Activated T-cell treated with anti-CD3 and anti-CD28 coated beads, Interleukin-2, amount 50 U/mL, for 72 hours (primary cell): ENCODE measurements at places on chromosomes 3 and 15.

DNA sequence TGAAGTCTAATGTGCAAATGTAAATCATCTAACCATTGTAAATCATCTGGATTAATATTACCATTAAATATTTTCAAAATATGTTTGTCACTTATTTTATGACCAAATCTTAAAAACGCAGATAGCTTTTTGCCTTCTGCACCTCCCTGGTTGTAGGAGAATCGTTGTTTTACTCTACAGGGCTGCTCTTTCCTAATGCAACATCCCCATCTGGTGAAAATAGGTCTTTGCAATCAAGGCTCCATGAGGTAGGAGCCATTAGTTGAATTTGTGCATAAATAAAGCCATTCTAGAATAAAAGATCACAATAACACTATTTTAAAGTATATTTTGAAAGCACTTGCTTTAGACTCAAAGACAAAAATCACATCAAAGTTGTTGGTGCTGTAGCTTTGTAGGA is 535.6 kb upstream of the AGTR1 start:
- no peak for DNase-seq

DNA sequence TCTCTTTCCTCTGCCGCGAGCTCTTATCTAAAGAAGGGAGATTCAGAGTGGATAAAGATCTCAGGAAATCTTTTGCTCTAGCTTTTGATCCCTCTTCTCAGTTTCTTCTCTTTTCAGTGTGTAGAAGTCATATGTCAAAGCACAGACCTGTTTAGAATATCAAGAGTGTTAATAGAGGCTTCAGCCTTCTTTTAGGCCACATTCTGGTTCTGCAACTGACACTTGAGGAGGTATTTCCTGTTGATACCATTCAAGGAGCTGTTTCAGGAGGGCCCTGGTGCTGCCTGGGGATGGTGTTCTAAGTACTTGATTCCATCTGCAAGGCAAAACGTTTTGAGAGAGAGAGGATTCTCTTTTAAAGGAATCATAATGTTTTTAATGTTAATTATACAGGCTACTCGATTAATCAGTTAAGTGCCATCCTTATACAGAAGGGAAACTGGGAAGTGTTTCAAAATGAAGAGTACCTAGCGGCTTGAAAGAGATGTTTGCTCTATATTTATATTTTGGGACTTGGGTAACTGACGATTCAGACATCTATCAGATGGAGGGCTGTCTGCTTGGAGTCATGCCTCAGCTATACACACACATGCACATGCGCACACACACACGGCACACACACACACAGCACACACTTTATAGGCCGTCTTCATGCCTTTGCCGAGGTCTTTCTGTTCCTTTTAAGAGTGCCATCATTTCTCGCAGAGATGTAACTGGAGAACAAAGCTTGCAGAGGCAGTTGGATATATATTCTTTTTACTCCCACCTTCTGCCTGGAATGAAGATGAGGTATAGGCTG is 313.9 kb downstream of the PTPRG start:
- no peak for DNase-seq

GRCh38 chr3:188719545-188719944 is 452.2 kb upstream of the TPRG1 start:
- no peak for DNase-seq

GRCh38 chr15:55587321-55588069 is 650 bp downstream of the PYGO1 start:
- DNase-seq, result no peak

GRCh38 chr3:56254835-56255234 is 213.4 kb downstream of the ERC2 start:
- no peak for DNase-seq

GRCh38 chr3:132231633-132232032 is 85.6 kb upstream of the ACP3 start:
- DNase-seq, result no peak

DNA sequence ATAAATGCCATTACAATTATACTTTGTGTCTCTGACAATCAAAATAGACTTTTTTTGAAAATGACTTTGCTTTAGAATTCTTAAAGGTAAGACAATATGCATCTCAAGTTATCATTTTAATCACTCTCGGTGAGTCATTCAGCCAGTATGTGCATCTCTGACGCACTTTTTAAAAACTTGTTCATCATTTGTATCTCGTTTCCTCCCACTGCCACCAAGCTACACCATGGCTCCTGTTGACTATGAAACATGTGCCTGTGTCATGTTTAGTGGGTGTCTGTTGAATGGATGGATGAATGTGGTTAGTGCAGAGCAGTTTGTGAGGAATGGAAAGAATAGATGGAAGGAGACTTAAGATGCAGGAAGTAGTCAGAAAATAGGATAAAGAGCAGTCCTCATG is 68.6 kb downstream of the ARPP21 start:
- DNase-seq, result no peak

DNA sequence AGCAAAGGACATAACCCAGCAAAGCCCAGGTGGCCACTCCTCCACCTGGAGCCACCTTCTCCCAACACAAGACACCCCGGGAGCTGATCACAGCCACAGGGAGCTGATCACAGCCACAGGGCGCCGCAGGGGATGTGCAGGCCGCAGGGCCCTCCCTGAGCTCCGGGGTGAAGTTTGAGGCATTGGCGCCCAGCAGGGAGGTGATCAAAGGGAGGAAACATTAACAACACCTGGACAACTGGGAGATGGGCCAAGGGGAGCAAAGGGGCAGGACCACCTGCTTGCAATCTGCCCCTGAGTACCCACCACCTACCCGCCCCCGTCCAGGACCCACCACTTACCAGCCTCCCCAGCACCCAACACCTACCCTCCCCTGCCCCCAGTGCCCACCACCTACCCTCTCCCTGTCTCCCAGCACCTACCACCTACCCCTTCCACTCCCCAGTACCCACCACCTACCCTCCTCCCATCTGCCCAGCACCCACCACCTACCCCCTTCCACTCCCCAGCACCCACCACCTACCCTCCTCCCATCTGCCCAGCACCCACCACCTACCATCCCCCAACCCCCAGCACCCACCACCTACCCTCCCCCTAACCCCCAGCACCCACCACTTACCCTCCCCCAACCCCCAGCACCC is 2.4 kb downstream of the UROC1 start:
- no peak for DNase-seq

DNA sequence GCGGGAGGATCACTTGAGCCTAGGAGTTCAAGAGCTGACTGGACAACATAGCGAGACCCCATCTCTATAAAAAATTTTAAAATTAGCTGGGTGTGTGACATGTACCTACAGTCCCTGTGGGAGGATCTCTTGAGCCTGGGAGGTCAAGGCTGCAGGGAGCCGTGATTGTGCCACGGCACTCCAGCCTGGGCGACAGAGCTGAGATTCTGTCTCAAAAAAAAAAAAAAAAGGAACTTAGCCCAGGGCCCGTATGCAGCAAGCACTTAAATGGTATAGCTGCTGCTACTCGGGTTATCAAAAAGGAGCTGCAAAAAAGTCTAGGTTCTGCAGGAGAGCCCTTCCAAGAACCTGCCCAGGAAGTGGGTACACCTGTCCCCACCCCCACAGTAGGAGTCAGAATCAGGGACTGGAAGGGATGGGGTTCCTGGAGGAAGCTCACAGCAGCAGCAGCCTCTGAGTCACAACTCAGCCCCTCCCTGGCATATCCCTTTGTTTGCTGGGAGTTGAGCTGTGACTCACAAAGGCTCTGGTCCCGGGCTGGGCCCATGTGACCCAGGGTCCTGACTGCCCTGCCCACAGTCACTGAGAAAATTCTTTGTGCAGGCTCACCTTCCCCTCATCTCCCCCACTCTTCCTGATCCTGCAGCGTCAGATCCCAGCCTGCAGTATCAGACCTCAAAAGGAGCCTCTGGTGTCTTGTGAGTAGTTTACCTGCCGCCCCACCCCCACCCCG is at the start of gene SPATA12:
TSS of gene SPATA12 (plus strand) at position 576 of the 733 bp plus-strand sequence. CDS start 13,031 bp downstream, outside the sequence.
- no peak for DNase-seq

GRCh38 chr15:87032295-87032694 is 952.6 kb downstream of the AGBL1 start:
- DNase-seq, result no peak

DNA sequence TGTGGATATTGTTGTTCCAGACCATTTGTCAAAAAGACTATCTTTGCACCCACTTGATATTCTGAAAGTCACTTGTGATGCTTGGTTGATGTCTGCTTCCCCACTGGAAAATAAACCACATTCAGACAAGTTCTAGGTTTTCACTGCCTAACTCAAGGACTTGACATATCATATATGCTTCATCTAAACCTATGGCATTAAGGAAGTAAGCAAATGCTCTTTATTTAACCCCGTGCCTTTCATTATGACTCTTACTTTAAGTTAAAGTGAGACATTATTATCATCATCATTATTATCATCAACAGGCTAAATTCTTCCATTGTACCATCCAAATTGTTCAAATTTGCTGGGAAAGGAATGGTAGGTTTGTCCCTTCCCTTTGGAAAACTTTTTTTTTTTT is 30.8 kb upstream of the C3orf80 start:
- no peak for DNase-seq

DNA sequence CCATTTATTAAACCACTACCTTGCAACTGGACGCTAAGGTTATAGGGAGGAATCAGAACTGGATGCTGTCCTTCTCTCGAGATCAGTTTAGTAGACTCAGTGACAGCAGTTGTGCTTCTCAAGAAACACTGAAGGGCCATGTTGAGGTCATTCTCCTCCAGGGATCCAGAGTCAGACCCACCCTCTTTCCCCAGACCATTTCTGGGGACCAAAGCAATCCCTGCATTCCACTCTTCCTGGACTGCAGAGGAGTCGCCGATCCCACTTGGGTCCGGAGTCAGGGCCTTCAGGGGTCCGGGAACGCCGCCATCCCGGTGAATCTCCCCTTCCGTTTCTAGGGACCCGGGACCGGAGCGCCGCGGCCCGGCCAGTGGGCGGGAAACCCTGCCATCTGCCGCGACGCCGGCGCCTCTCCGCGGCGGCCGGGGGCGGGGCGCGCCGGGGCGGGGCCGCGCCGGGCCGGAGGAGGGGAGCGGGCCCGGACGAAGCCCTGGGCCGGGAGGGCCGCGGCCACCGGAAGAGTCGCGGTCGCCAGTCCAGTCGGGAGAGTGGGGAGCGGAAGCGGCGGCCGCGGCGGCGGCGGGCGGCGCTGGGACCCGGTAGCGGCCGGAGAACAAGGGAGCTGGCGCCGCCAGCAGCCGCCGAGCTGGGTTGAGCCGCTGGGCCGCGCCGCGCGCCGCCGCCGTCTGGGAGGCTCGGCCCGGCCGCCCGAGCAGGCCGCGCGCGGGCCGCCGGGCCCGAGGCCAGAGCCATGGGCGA is at the start of gene DVL3:
TSS of gene DVL3 (plus strand) at position 493 of the 759 bp plus-strand sequence. CDS start at position 752, 259 bp downstream.
- peak; percentile 77 for DNase-seq

GRCh38 chr15:93983526-93983925 is 247.8 kb upstream of the MCTP2 start:
- no peak for DNase-seq

DNA sequence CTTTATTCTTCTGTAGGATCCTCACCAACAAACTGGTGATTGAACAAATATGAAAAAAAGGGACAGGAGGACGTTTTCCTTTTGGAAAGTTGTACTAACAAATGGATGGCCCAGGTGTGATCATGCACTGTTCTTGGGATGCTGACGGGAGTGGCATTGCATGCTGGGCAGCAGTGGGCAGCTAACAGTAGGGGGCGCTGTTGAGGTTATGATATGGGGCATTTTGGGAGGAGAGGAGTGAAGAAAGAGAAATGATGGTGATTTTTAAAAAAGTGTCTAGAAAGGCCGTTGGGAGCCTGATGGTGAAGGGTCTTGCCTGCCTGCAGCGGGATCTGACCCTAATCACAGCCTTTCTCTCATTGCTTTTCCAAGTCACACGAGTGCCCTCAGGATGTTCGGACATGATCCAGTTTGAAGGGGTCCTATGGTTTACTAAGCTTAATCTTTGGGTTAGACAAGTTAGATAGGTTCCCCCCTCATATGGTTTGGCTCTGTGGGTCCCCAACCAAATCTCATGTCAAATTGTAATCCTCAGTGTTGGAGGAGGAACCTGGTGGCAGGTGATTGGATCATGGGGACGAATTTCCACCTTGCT is 46.2 kb upstream of the PRTG start:
- peak; percentile 74 for DNase-seq

DNA sequence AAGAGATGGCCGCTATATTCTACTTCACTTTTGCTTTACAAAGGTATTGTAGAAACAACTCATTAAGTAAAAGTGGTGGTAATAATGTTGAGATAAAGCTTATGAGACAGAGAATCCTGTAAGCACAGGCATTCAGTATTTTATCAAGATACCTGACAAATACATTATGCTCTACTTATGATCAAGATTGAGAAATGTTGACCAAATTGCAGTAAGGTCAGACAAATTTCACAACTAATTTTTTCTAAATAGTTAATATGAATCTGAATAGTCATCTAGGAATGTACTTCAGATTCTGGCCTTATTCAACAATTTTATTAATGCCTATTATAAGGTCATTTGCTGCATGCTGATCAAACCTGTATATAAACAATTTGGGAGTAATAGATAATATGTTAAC is 95.1 kb upstream of the MBNL1 start:
- no peak for DNase-seq

- no peak for DNase-seq
Observed at GRCh38 chr3:53794597-53794996, 51.6 kb downstream of the CHDH start.

DNA sequence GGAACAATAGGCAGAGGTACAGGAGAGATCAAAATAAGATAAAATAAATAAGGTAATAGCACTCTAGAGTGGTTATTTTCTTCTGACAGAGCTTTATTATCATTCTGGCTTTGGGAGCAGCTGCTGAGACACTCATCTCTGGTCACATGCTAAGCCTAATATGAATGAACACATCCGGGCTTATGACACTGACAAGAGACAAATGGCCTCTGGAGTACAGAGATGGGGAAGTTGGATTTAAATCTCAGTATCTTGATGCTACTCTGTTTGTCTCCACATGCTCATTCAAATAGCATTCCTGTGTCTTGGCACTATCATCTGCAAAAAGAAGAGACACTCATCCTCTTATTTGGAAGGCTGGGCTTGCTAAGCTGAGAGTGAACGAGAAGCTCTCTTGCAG is 55.6 kb downstream of the TMEM45A start:
- no peak for DNase-seq
